ENCODE measurements at places on chromosomes 4 and X.

GRCh38 chrX:77009691-77010090 is 437.5 kb upstream of the FGF16 start:
- peak; percentile 18 for DNase-seq

DNA sequence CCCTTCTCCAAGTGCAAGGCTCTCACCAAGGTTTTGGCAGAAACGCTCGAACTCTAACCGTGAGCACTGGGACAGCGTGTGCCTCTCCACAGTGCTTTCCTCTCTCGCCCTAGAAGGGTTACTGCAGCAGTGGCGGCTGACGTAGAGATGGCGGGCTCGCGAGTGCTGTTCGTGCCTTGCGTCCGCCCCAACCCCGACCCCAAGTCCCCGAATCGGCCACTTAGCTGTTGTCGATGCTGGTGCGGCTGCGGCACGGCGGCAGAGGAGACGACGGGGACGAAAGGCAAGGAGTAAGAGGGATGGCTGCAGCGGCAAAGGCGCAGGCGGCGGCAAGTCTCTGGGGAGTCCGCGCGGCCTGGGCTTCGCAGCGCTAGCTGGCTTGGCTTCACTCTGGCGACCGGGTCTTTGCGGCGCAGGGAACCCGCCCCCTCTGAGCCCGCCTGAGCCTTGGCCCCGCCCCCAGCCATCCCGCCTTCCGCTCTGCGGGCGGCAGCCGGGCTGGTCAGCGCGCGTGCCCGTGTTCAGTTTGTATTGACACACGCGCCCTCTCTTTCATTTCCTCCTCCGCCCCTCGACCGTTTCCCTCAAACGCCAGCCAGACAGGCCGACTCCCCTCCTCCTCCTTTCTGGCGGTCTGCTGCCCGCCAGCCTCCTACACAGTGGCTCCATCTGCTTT is at the start of gene SPIN4:
Gene SPIN4, minus strand, starts transcription at position 392 of the 676 bp plus-strand sequence. CDS start 513 bp downstream, outside the sequence.
- DNase-seq = peak; percentile 85

DNA sequence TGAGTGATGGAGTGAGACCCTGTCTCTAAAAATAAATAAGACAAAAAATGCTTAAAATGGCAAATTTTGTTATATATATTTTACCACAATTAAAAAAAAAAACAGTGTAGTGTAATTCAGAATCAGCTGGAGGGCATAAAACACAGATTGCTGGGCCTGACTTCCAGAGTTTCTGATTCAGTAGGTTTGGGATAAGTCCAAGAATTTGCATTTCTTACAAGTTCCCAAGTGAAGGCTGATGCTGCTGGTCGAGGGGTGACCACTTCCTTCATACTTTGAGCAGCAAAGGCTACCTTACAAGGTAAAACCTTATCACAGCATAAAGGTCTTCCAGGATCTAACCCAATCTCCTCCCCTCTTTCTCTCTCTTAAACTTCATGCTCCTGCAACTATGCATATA is 40.7 kb downstream of the KLHL8 start:
- no peak for DNase-seq

DNA sequence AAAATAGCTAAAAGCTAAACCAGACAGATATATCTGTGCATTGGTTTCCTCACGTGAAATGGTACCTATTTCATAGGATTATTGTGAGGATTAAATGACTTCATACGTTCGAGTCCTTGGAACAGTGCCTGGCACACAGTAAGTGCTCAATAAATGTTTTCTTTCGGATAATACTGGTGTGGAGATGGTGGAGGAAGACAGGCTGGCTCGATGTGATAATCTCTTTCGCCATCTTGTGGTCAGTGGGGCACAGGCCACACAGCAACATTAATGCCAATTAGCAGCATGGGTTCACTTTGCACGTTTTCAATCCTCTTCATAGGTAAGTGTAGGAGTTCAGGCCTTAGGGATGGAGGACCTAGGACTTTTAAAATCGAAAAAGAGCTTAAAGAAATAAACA is 9.3 kb downstream of the PAGE4 start:
- peak; percentile 11 for DNase-seq

DNA sequence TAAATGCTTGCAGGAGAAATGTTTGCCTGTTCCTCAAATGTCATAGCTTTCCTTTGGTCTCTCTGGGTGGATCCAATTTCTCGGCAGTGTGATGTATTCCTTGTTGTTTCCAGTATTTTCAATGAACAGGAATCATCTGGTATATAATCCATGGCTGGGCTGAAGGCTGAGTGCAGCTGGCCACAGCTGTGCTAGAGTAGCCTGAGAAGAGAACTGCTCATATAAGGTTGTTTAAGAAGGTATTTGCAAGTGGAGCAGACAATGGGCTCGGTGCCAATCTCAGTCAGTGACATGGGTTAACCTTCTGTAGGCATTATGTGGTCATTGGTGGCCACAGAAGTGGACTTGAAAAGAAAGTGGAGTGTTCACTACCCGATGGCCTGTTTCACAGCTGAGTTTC is 390.3 kb downstream of the SPRY1 start:
- DNase-seq = peak; percentile 52

- peak; percentile 48 for DNase-seq
Observed at GRCh38 chr4:41644288-41644914, 104.1 kb downstream of the PHOX2B start.

GRCh38 chr4:38504396-38504715 is 159.6 kb upstream of the KLF3 start:
- no peak for DNase-seq

DNA sequence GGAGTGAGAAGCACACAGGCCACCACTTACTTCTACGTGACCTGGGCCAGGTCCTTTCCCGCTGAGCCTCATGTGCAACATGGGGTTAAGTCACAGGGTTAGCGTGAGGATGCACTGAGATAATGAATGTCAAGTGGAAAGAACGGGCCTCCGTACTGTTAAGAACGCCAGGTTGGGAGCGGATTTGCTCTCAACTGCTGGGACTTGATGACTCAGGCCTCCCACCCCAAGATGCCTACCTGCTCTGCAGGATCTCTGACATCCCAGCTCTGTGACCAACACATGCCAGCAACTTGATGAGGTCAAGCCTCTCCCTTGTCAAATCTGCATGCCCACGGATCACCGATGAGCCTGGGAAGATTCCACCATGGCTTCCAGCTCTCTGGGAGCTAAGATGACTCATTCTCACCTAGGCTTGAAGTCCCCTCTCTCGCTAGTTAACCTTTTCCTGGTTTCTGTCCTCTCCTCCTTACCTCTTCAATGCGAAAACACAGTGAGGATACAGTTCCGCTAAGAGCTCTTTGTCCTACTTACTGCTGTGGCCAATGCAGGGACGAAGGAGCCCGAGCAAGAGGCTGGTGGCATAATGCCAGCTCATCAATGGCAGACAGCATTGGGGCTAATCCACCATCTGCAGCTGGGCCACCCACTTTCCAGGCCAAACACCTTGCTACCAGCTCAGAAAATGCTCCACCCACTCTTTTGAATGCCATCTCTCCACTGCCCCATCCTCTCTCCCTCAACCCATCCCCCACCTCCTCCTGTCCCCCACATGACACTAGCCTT is 67.6 kb downstream of the PJA1 start:
- no peak for DNase-seq

DNA sequence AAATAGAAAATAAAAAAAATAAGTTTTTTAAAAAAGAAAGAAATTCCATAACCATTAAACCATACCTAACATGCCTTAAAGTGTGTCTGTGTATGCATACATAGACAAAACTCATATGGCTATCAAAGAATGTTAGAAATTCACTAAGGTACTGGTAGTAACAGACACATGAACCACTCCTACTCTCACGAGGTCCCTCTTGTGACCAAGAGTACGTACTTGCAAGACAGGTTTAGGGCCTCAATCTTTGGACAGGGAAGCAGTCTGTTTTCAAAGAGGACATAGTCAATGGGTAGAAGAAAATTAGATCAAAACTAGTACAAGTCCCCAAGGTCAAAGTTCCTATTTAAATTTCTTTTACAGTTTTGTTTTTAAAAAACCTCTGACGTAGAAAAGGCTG is 117.3 kb downstream of the CHM start:
- DNase-seq = no peak

GRCh38 chrX:41388543-41388942 is 54.6 kb downstream of the DDX3X start:
- DNase-seq = no peak

- DNase-seq = no peak
Observed at GRCh38 chrX:40154853-40155588, 57.3 kb upstream of the BCOR start.

DNA sequence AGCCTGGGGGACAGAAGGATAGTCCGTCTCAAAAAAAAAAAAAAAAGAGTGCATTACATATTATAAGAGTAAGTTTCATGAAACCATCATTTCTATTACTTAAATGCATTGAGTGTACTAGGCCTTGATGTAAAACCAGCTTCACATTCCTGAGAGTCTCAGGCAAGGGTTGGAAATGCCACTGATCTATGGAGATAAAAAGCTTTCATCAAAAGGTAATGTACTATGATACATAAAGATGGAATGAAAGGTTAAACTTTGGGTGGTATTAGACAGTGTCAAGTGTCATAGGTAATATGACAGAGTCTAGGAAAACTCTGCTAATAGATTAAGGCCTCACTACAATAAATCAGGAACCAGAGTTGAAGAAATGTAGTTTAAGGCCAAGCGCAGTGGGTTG is 7.4 kb downstream of the CFAP97 start:
- DNase-seq = no peak

DNA sequence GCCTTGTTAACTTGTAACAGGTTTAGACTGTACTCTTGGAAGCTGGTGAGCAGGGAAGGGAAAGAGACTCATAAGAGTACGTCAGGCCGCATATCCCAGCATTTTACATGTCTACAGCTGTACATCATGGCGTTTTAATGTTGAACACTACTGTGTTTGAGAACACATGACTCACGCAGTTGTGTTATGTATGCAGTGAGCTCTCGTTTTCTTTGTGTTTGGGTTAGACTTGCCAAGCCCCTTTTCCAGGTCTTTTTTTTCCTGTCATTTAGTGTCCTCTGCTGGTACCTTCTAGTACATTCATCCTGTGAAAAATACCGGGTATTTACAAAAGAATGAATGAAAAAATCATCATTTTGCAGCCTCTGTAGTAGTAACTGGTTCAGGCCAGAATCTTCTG is 35.3 kb downstream of the SMS start:
- DNase-seq = peak; percentile 72

GRCh38 chrX:135393051-135393450 is 28.7 kb upstream of the SMIM10L2A start:
- no peak for DNase-seq

GRCh38 chr4:152021788-152022438 is 261.1 kb upstream of the GATB start:
- no peak for DNase-seq

DNA sequence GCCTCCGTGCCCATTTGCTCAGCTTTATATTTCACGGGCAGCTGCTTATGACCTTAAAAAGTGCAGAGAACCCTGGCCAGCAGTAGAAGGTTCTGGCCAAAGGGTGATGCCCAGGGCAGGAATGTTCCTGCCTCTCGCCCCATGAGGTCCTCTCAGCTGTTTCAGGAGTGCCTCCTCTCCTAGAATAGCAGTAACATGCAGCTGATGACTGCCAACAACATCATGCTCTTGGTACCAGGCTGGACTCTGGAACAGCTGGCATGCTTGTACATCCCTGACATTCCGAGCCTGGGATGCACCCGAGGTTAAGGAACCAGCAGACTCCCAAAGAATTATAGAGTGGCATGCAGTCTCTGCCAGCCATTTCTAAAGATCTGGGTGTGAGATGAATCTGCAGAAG is 11.7 kb upstream of the TENM3 start:
- DNase-seq = no peak

DNA sequence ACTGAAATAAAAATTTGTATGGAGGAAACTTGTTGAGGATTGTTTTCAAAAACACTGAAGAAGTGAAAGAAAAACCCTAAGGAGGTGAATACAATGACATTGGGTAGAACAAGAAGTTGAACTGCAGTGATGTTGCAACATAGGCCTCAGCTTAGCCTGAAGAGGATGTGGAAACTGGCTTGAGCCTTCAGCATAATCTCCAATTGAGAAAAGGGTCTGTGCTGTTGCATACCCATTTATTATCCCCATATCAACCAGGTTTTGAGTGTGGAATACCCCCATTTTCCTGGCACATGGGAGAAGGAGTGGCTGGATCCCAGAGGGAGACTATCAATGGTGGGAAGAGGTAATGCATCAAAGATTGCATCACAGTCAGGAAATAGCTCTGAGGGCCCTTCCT is 695.0 kb upstream of the HS3ST1 start:
- no peak for DNase-seq

DNA sequence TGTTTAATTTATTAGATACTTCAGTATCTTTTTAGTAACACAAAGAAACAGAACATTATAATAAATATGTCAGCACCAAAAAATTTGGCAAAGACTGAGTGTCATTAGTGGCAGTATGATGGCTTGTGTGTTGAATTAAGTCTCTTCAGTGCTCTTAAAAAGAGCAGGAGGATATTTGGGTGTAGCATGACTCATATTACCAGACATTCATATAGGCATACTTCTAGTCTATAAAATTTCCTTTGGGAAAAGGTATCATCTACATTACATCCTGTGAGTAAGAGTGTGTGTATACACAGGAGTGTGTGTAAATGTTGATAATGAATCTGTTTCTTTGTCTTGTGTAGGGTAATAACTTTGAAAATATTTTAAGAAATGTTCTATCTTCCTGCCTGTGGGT is 135.7 kb downstream of the CNKSR2 start:
- peak; percentile 78 for DNase-seq

GRCh38 chr4:182776376-182777105 is 140.6 kb downstream of the DCTD start:
- no peak for DNase-seq

DNA sequence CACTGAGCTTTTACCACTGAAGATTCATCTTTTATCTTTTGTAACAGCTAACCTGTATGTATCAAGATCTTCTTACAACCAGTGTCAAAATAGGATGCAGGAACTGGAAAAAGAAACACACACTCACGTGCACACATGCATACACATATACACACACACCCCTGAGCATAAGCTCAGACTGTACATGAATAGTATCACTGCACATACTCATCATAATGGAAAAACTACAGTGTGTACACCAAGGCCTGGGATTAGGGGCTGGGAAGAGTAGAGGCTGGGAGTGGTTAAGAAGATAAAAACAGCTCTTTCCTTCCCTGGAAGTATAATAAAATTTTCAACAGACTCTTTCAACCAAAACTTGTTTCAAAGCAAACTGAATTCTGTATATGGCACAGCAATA is 73.4 kb downstream of the RELL1 start:
- no peak for DNase-seq

- DNase-seq = peak; percentile 96
Observed at GRCh38 chr4:176769514-176769913, 23.2 kb downstream of the VEGFC start.

DNA sequence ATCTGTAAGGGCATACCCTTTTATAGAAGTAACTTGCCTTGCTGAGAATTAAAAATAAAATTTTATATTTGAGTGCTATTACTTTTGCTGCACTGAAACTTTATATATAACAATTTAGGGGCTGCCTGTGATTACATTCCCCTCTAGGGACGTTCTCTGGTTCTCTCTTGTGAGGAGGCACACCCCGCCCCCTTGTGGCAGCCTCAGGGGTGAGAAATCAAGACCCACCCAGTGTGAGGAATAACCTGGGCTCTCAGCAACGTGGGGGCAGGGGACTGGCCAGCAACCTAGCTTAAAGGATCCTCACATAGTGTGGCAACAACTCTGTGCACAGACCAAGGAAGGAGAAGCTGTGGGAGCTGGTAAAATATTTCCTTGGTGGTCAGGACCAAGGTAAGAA is 43.7 kb downstream of the MAGEA9 start:
- DNase-seq = peak; percentile 1

GRCh38 chrX:53223955-53224859 is 800 bp downstream of the KDM5C start:
- peak; percentile 37 for DNase-seq

GRCh38 chrX:74925225-74926088 is at the start of gene NEXMIF:
Gene NEXMIF, minus strand, starts transcription at chrX:74925452.
- peak; percentile 16 for DNase-seq

Measured in fibroblast of skin of back (primary cell).